Adipocyte (in vitro differentiated cells): ENCODE measurements at places on chromosomes 3 and 15.

DNA sequence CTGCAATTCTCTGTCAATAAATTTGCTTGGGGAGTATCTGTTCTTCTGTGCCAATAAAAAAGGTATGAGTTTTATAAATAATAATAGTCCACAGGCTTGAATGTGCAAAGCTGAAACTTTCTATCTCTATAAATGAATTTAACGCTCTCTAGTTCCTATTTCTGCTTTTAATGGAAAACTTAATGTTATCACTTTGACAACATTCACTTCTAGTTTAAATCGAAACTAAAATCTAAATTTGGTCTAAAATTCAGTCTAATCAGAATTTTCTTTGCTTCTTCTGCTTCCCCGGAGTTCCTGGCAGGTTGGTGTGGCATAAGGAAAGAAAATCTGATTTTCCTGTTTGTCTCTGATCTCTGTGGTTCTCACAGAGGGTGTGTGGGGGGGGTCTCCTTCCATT is 450.1 kb upstream of the TBL1XR1 start:
- no peak for DNase-seq

DNA sequence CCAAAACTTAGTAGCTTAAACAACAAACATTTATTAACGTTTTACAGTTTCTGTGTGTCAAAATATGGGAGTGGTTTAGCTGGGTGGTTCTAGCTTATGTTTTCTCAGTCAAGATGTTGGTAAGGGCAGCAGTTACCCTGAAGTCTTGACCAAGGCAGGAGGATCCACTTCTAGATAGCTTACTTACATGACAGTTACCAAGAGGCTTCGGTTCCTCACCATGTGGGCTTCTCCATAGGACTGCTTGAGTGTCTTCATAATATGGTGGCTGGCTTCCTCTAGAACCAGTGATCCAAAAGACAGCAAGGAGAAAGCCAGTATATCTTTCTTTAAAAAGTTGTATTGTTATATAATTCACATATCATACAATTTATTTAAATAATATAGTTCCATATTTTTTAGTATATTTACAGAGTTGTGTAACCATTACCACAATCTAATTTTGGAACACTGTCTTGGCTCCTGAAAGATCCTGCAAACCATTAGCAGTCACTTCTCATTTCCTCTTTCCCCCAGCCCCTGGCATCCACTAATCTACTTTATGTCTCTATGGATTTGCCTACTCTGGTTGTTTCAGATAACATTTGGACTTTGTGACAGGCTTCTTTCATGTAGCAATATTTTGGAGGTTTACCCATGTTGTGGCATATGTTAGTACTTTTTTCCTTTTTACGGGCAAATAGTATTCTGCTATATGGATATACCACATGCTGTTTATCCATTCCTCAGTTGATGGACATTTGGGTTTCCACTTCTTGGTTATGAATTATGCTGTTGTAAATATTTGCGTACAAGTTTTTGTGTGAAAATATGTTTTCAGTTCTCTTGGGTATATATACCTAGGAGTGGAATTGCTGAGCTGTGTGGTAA is 33.3 kb downstream of the MAPK6 start:
- no peak for DNase-seq

GRCh38 chr15:69679623-69680228 is 227.1 kb downstream of the RPLP1 start:
- DNase-seq = no peak

- DNase-seq = no peak
Observed at GRCh38 chr3:40677749-40678148, 153.0 kb downstream of the ZNF621 start.

GRCh38 chr15:31197497-31198414 is 96.2 kb upstream of the TRPM1 start:
- DNase-seq = peak; percentile 20

- DNase-seq = no peak
Observed at GRCh38 chr3:126968391-126969390, 14.2 kb upstream of the PLXNA1 start.

DNA sequence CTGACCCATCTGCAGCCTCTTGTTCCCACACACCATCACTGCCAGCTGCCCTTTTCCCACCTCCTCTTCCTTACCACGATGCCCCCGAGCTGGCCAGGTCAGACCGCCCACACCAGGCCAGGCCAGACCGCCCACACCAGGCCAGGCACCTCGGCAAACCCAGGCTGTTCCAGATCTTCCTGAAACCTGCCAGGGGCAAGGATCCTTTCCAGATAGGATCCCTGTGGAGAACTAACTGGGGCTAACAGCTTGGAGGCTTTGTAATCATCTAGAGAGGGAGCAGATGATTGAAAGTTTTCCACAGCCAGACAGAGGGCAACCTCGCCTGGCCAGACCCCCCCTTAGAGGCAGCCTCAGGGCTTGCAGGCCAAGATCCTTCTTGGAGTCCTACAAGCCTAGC is 287.3 kb upstream of the TLE3 start:
- no peak for DNase-seq

- DNase-seq = peak; percentile 49
Observed at GRCh38 chr15:49370782-49371181, 52.3 kb upstream of the FGF7 start.

GRCh38 chr3:58683001-58683458 is 16.5 kb upstream of the FAM3D start:
- DNase-seq = no peak
